ENCODE measurements at places on chromosomes 4 and X.

GRCh38 chr4:183903021-183903760 lies 1.9 kb upstream of the STOX2 start:
- no peak for DNase-seq

DNA sequence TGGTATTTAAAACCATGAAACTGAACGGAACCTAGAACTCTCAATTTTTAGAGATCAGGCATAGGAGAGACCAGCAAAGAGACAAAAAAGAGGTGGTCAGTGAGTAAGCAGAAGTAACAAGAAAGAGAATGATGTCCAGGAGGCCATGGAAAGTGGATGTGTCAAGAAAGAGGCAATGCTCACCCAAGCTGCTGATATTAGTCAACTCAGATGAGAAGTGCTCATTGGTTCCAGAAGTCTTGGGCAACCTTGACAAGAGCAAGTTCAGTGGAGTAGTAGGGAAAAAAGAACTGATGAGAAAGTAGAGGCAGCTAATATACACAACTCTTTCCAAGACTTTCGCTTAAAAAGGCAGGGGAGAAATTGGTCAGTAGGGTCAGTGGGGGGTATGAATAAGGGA lies 23.0 kb upstream of the CCDC149 start:
- DNase-seq, result no peak

- DNase-seq, result no peak
Observed at GRCh38 chrX:137405449-137406140, 160.3 kb upstream of the ZIC3 start.

DNA sequence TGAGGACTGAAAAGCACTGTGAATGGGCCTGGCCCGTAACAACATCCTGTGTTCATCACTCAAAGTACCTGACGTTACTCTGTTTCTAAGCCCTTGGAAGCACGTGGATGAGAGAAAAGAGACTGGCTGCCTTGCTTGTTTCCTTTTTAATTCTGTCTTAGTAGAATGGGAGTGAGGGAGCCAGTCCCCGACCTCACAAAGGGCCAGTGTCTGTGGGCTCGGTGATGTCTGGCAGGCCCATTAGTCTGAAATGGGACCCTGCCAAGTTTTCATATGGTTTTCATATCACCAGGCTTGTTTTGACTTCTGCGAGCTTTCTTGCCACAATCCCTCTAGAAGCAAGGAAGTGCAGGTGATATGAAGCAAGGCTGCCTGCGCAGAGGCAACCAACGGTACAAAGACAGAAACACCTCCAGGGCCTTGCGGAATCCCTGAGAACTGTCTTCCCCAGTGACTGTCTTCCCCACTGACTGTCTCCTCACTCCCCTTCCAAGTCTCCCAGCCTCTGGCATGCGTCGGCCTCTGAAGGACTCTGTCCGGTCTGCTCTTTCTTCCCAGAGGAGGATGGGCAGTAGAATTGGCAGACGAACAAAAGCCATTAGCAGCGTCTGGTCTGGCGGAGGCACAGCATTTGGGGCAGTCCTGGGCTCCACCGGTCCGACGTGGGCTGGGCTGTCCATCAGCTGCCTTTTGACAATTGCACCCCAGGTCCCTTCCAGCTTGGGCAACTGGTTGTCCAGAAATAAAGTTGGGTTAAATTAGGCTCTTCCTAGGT lies 20.2 kb upstream of the RASL11B start:
- DNase-seq, result no peak

- no peak for DNase-seq
Observed at GRCh38 chrX:47540754-47541538, 20.1 kb upstream of the ARAF start.

DNA sequence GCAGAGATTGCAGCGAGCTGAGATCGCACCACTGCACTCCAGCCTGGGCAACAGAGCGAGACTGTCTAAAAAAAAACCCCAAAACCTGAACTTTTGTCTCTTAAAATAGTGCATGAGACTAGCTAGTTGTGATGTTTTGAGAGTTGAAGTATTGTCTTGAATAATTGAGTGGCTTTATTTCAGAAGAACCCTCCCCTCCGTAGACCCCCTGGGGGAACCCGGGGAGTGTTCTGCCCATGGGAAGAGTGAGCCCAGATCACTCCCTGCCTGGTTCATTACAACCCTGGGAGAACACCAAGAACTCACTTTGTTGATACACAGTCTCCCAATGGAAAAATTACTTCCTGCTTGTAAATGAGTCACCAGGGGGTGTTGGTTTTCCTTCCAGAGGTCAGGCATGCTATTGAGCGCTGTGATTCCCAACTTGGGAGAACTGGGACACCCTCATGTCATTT lies 65.3 kb upstream of the SHISA3 start:
- DNase-seq, result no peak

DNA sequence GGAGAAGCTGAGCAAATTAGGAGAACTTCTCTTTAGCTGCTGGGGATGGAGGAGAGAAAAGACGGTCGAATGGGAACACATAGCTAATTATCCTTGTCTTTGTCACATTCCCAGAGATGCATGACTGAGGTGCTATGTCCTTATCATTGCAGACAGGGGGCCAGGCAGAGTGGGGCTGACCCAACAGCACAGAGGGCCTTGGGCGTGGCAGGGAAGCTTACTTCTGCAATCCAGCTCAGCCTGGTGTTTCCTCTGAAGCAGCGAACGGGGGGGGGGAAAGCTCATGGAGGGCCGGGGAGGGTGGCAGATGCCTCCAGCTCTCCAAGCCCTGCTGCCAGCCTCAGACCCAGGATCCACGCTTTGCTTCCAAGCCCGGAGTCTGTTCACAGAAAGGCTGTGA lies 50.8 kb upstream of the HOPX start:
- DNase-seq, result no peak

- no peak for DNase-seq
Observed at GRCh38 chr4:95551653-95552052, 2.9 kb upstream of the UNC5C start.

DNA sequence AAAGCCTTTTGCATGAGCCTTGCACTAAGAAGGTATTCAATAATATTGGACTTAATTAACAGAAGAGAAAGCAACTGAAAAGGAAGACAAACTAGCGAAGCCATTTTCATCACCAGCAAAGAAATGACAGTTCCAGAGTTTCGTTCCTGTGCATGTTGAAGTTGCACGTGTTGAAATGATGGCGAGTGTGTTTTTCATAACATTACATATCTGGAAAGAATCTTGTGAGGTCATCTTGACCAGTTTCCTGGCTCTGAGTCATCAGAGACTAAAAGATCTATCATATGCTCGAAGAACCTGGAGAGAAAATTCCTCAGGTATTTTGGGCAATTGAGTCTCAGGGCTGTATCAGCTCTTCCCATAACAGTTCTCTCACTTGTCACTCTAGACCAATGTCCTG lies 106.2 kb upstream of the MAML3 start:
- DNase-seq, result no peak

GRCh38 chr4:185005219-185005819 lies 13.0 kb upstream of the HELT start:
- peak; percentile 48 for DNase-seq

DNA sequence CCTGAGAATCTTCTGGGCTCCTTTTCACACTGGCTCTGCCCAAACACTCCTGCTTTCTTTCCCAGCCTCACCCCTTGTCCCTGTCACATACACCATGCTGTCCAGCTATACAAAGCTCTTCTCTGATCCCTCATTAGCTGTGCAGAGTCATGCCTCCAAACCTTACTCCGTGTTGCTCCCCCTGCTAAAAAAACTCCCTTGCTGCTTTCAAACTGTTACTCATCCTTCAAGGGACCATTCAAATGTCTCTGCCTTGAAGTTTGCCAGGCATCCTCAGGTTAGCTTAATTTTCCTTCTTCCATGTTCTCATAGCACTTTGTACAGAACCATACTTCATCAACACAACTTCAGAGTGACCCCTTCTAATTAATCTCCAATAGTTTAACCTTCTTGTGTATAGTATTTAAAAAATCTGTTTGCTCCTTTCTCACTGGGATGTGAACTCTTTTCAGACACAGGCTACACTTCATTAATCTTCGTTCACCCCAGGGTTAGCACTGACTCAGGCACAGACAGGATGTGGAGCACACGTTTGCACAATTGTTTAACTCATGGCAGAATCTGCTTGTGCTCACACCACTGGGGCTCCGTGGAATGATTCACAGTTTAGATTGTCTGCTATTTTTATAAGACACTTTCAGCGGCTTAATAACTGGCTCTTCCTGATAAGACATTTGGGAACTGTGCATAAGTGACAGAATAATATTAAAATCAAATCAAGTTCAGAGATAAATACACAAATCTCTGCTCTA lies 21.4 kb upstream of the SEL1L3 start:
- no peak for DNase-seq

DNA sequence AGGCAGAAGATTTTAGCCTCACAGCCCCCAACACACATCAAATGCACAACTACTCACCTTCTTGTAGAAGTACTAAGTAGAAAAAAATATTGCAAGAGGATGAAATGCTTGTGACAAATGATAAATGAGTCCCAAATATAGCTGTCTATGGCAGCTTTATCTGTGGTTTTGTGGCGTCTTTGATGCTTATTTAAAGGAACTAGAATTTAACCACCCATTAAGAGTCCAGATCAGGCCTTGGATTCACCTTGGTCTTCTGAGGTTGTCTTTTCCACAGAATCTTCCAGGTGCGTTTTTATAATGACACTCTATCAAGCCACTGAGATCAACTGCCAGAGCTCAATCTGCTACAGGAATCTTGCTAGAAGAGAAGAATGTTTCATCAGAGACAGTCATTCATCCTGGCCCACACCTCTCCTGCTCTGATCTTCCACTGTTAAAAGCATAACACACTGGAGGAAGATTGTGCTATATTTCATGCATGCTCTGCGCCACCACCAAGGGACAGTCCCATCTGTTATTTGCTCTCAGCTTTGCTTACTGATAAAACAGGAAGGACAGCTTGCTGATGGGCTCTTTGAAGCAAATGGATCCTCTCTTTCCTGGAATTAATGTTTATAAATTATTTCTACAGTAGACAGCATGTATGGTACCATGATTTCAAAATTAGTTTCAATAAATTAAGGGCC lies 144.1 kb downstream of the SLC7A11 start:
- no peak for DNase-seq

- no peak for DNase-seq
Observed at GRCh38 chr4:17670423-17670822, 56.0 kb downstream of the MED28 start.

DNA sequence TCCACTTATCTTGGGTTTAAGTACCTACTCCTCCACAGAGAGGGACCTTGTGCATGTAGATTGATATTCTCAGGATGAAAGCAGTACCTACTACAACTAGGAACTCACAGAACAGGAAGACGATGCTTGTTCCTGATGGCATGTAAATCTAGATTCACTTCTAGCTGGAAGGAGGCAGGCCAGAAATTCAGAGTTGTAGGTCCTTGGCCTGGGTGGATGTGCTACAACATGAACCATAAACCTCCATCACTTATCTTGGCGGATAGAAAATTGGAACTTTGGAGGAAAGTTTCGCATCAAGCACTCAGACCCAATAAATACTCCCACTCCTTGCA lies 9.3 kb upstream of the SMIM20 start:
- no peak for DNase-seq

- DNase-seq, result no peak
Observed at GRCh38 chrX:136865270-136866158, 15.0 kb downstream of the RBMX start.

DNA sequence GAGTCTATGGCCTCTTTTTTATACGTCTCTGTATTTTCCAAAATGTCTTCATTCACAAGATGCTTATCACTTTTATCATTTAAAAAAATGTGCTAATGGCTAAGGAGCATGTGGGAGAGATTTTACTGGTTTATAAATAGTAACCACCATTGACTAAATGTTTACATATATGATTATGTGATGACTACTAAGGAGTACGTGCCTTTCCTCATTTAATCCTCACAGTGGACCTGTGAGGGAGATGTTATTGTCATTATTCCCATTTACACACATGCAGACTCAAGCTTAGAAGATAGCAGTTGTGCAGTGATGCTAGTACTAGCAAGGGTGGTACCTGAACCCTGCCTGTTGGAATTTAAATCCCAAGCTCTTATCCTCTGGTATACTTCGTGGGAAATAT lies 2.4 kb downstream of the SRD5A3 start:
- DNase-seq, result no peak

GRCh38 chr4:17646693-17647092 lies 32.3 kb downstream of the MED28 start:
- no peak for DNase-seq

DNA sequence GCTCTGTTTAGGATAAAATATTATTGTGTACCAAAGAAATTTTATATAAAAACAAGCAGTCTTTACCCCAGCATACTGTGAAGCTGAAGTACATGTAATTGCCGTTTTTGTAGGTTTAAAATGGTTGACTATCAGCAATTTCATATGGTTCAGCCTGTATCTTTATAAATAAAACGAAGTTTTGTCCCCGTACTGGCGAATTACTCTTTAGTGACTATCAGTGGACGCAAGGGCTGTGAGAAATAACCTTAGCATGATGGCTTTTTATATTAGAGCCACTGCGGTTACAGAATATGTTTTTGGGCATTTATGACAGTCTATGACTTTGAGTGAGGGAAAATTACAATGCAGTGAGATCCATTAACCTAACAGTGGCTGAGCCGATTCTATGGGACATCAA lies 1.2 kb downstream of the GPM6B start:
- no peak for DNase-seq

- DNase-seq, result no peak
Observed at GRCh38 chr4:26322346-26322745, 1.5 kb downstream of the RBPJ start.

GRCh38 chr4:118344801-118345200 lies 8.0 kb downstream of the PRSS12 start:
- no peak for DNase-seq
